ENCODE measurements at places on chromosomes 11 and 22.

DNA sequence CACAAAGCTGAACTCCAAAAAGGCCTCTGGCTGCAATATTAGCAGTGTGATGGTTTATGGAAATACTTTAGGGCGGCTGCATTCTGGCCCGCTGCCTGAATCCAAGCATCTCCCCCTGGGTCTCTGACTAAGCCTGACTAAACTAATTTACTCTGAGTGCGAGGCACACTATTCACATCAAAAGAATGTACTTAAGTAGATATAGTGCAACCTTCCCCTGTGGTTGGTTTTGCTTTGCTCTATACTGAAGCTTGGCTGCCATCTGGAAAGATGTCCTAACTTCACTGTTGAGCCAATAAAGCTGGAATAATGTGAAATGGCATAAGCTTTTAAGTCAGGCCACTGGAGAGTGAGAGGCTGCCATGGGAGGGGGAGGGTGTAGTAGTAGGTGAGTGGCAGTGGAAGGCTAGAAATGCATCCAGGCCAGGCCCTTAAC is 321.6 kb downstream of the AASDHPPT start:
- no peak for DNase-seq

- DNase-seq: no peak
Measured at GRCh38 chr11:123302751-123303195, 107.7 kb upstream of the CLMP start.

DNA sequence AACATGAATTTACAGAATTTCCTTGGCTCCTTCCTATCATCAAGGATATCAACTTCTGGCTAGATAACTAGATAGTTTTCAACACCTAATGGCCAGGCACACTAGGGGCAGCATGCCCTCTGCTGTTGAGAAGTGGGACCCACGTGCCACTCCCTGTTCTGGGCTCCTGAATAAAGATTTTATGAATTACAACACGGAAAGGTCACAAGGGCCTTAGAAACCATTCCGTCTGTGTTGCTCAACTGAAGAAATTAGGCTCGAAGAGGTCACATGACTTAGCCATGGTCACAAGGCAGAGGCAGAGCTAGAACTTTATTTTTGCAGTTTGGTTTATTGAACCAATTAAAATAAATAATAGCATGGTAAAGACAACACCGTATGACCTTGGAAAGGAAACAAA is 36.0 kb downstream of the PRCP start:
- DNase-seq: no peak

- peak; percentile 65 for DNase-seq
Measured at GRCh38 chr22:22380098-22381030, 128.2 kb downstream of the ZNF280B start.

GRCh38 chr11:6567371-6567745 is 36.1 kb downstream of the RRP8 start:
- DNase-seq: no peak

DNA sequence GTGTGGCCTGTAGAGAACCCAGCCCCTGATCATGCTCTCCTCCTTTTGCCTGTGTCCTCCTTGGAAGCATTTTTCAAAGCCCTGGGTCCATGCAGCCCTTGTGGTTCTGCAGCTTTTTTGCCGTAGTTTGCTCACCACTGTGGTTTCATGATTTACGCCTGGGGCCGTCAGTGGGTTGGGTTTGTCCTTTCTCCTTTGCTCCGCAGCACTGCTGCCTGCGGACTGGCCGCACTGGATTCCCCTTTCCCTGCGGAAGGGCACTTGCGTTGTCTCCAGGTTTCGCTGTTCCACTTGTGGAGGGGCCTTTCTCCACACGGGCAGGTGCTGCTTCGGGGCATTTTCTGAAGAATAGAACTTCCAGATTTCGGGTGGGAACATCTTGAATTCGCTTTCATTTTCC is 1260.9 kb downstream of the BRD1 start:
- DNase-seq: no peak

DNA sequence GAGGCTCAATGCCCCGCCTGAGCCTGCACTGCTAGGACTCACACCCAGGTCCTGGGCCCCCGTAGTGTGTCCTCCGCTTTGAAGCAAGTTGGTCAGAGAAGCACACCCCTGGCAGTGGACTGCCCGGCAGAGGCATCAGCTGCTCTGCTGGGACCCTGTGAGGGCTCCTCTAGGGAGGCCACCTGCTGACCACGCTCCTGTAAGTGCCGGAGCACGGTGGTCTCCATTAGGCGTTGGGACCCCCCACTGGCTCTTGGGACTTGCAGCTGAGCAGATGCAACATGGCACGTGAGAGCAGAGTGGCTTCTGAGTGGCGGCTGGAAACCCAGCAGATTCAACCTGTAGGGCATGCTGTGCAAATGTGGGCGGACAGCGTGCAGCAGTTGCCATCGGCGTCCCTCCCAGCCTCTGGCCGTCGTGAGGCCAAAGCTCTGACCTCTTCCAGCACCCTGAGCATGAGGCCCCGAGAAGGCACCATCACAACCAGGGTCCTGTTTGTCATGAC is 16.9 kb downstream of the MRGPRG start:
- DNase-seq: no peak

- DNase-seq: no peak
Measured at GRCh38 chr11:126824035-126824607, 176.4 kb downstream of the KIRREL3 start.

GRCh38 chr11:36356201-36356600 is 60.1 kb downstream of the PRR5L start:
- DNase-seq: peak; percentile 62

GRCh38 chr11:131488238-131488637 is 117.8 kb downstream of the NTM start:
- no peak for DNase-seq
